ENCODE measurements at places on chromosomes 12 and 14. TPM values are rescaled to one million over a fixed set of nuclear protein-coding genes. Genes with fewer than 3 reads are reported as not detected.

The CIROP gene
- not detected for total RNA-seq

The CMKLR1 gene
- total RNA-seq: 1.4 TPM

The DDN gene
- total RNA-seq: 0.13 TPM

DNA sequence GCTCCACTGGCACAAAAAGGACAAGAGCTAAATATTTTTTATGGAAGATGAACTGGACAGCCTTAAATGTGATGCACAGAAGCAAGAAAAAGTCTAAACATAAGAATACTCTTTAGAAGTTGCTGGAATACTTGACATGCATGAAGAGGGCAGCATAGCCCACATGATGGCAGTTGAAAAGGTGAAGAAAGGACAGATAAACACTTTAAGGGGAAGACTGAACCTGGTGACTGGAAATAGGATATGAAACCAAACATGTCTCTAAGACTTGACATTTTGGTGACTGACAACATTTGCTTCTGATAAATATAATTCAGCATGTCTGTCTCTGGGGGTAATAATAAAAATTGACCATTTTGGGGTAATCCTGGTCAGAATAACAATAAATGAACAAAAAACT is 273.1 kb downstream of the CCDC91 start:
- DNase-seq: no peak

GRCh38 chr12:132651444-132652100 is 33.0 kb downstream of the P2RX2 start:
- DNase-seq: no peak

DNA sequence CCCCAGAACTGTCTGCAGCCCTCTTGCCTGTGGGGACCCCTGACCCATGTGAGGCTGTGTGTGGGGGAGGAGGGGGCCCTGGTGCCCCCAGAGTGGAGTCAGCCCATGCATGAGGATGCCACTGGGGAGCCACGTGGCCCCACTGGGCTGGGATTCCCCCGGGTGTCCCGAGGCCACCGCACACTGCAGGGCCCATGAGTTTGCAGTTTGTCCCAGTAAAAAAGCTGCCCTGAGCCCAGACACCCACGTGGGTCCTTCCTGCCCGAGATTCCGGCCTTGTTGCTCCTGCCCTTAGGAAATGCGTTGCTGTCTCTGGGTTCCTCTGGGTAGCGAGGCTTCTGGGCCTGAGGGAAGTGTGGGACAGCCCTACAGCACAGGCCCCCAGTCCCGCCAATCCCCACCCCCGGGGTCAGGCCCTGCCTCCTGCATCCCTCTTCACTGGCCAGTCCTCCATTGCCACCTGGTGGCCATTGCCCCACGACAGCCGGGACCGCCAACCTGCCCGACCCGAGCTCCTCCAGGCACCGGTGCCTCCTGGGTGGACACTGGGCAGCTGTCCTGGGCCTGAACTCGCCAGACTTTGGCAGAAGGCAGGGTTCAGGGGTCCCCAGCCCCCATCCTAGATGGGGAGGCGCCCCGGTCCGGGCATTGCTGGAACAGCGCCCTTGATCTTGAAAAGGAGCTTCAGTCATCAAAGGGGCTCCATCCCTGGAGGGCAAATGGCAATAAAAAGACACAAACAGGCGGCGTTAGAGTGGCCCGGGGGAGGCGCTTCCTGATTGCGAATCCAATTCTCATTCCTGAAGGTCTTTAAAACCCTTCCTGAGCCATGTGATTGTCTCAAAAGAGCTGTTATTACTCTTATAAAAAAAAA is 15.6 kb upstream of the C14orf180 start:
- DNase-seq: no peak

DNA sequence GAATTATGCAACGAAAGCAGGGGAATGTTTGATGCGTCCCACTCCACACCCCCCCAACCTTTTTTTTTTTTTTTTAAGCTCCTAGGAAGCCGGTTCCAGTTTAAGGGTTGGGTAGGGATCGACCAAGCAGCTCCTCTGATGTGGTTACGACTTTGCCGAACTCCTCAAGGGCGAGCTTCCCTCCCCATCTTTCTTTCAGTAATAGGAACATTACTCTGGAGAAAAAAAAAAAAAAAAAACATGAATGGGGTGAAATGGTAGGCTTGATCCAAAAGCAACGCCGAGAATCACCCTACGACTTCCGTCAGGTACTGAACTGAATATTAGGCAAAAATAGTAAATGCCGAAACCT is 9.6 kb downstream of the BMP4 start:
- no peak for DNase-seq

DNA sequence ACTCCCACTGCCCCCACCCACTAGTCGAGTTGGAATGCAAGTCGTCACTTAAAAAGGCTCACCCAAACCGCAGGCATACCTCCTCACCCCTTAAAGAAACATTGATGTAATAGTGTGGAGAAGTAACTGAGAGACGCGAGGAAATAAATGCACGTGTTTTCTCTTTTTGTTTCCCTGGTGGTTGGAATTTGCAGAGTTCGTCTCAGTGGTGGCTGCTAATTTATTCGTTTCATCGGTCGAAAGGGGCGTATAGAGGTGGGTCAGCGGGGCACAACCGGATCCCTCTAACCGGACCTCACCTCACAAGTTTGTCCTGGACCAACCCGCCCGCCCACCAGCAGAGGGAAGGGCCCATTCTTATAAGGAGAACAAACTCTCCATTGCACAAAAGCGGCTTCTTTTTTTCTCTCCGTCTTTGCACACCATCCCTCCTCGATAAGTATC is 5.0 kb upstream of the NPAS3 start:
- DNase-seq: no peak

- DNase-seq: no peak
These were observed 21.0 kb downstream of the BATF start for GRCh38 chr14:75543253-75543652.

DNA sequence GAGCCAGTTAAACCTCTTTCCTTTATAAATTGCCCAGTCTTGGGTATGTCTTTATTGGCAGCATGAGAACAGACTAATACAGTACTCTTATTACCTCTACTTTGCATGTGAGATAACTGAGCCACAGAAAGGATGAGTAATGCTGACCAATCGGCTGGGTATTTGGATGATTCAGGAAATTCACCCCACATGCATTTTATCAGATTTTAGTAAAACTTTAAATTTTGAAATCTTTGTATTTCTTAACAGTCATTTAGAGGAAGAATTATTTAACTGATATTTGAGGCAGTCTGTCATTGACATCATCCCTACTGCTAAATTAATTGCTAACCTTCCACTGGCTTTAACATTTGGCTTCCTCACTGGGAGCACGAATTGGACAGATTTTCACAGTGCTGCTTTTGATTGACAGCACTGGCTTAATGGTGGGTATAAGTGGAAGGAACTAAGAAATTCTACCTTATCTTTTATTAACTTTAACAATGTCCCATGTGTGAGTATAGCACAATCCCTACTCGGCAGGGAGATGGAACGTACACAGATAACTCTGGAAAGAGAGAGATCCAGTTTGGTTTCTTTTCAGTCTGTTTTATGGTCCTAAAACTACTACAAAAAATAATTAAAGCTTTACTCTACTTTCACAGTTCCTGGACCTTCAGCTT is 261.0 kb downstream of the DACT1 start:
- peak; percentile 76 for DNase-seq

All from kidney epithelial cell (primary cell).